ENCODE measurements at places on chromosomes 7 and 10.

- no peak for DNase-seq
Measured at GRCh38 chr10:102781090-102781920, 37.6 kb downstream of the WBP1L start.

- DNase-seq, result no peak
Measured at GRCh38 chr10:61000769-61001730, 57.1 kb upstream of the RHOBTB1 start.

DNA sequence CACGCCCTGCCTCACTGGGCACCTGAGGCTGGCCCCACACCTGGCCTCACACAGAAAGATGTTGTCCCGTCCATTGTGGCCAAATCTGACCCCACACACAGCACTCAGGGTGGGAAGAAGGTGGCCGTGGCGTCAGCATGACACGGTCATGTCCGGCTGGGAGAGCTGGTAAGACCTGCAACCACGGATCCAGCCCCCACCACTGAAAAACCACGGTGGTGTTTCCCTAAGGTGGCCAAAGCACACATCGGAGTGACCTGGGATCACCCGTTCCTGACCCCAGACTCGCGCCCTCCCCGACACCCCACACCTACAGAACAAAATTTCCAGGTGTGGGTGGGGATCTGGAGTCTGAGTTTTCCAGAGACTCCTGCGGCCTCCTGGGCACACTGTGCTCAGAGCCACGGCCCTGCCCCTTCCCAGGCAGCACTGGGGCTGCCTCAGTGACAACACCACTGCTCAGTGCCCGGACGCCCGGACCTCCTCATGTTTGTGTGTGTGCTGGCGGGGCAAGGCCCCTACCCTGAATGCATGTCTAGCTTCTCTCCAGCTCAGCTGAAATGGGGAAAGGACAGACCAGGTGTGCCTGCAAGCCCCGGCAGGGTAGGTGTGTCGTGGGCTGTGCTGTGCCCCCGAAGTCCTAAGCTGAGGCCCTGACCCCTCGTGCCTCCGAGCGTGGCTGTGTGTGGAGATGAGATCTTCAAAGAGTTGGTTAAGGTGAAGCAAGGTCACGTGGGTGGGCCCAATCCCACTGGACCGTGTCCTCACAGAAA, 36.1 kb downstream of the STK32C start:
- DNase-seq, result no peak

DNA sequence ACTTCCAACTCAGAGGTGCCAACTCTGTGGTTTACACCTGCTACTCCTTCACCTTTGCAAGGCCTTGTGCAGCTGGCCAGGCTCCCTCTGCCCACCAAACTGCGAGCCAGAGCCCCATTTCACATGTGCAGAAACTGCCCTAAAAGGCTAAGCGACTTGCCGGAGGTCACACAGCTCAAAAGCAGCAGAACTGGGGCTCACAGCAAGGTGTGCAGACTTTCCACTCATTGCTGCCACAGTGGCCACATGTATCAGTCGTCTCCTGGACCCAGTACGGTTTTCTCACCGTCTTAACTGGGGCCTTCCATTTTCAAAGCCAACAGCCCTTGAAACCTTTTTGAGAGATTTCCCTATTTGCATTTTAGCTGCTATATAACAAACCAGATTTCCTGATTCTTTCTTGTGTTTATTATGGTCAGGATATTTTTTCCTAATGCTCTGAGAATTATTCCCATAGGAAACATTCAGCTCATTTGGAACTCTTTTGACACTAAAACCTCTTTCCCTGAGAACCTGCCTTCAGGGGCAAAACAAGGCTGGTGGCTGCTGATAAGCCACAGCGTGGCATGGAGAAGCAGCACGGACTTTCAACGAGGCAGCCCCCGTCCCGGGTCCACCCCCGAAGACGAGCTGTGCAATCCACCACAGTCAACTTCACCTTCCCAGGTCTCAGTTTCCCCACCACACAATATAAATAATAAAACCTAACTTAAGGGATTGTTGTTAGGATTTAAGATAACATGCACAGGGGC, 29.9 kb downstream of the SORBS1 start:
- no peak for DNase-seq

DNA sequence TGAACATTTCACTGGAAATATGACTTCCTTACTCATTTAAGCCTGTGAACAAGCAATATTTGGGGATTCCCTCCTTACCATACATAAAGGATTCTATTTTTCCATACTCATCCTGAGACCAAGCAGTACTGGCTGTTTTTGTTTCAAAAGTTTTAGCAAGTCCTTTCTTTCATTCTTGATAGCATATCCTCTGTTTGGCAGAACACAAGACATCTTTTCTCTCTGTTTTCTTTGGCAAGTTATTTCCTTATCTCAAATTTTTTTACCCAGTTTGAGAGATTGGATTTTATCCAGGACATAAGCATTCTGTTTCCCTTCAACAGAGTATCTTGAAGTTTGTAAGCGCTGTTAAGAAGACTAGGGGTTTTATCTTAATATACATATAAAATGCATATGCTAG, 3.0 kb upstream of the WASL start:
- DNase-seq, result no peak

- no peak for DNase-seq
Measured at GRCh38 chr10:34996843-34997242, 93.3 kb downstream of the CUL2 start.

DNA sequence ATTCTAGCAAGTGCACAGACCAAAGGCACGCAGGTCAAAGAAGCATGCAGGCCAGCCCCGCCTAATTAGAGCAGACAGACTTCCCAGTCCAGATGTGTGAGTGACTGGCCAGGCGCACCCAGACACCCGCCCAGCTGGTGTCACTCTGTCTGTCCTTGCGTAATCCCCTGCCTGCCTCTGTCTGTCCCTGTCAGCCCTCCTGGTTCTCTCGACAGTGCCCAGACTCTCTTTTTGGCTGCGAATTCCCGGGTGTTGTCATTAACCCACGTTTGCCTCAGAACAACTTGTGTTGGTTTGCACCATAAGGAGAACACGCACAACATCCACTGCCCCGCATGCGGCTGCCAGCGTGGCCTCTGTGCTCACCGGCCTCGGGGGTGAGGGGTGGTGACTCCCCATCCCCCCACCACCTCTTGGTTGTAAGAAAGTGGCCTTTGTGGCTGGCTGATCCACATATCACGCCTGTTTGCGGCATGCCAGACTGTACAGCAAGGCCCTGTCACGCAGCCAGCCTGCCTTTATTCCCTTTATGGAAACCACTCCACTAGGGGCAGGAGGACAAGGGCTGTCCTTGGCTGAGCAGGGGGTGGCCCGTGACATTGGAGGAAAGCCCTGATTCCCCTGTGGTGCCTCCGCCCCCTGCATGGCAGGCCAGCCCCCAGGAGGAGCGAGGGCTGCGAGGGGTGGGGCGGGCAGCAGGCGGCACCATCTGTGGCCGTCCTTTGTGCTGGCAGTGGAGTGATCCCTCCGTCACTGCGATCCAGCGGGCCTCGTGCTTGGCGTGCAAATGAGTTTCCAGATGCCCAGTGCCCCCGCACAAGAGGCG, 72.8 kb upstream of the PPIF start:
- DNase-seq, result no peak

DNA sequence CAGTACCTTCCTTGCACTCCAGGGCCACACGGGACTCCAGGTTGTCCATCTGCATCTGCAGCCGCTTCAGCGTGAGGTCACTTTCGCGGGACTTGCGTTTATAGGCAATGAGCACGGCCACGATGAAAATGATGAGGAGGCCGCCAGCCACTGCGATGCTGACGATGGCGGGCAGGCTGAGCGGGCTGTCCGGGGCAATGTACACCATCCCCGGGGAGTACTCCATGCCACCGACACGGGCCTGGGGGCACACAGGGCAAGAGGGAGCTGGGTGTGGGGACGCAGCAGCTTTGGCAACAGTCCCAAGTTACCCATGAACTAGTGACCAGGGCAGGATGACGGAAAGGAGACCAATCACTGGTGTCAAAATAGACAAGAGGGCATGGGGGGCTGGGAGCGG, 396.6 kb downstream of the PLXNA4 start:
- no peak for DNase-seq

GRCh38 chr7:19572566-19572965, 136.3 kb downstream of the POLR1F start:
- no peak for DNase-seq

DNA sequence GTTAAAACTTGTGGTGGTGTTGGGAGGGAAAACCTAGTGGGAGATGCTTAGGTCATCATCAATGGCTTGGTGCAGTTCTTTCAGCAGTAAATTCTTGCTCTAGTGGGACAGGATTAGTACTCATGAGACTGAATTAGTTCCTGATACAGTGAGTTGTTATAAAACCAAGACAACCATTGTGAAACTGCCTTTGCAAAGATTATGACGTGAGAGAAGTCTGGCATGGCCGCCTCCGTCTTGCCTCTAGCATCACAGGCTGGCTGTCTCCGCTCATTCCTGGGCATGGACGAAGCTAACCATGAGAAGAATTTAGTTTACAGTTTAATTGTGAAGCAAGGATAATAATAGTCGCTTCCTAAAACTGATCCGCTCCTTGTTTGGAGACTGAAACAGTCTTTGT, 186.4 kb downstream of the KIF20B start:
- DNase-seq, result no peak

DNA sequence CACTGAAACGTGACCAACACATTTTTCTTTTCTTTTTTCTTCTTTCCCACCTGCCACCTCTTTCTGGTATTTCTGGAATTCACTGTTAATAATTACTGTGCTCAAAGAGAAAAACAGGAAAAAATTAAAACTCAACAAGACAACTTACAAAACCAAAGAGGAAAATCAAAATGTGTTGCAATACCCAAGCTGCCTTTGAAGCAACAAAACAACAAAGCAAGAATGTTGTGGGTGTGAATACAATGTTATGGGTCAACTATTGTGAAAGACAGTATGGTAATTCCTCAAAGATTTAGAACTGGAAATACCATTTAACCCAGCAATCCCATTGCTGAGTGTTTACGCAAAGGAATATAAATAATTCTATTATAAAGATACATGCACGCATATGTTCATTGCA, 415.1 kb downstream of the GFRA1 start:
- DNase-seq, result no peak

DNA sequence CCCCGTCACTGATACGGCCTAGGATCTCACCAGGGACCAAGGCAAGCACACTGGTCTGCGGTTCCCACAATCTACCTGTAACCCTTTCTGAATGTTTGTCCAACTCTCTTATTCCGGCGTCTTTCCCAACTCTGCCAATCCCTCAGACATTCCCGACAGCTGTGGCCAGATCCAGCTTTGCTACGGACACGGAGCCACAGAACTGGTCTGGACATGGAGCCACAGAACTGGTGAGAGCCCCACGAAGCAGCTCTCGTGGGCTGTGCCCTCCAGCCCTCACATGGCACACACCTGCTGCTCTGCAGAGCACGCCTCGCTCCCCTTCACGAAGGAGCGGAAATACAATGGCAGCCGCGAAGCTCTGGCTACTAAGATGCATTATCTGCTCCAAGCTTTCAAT, 376.8 kb downstream of the DNAJB6 start:
- DNase-seq, result no peak

- DNase-seq, result no peak
Measured at GRCh38 chr10:89684604-89685003, 16.8 kb upstream of the KIF20B start.

DNA sequence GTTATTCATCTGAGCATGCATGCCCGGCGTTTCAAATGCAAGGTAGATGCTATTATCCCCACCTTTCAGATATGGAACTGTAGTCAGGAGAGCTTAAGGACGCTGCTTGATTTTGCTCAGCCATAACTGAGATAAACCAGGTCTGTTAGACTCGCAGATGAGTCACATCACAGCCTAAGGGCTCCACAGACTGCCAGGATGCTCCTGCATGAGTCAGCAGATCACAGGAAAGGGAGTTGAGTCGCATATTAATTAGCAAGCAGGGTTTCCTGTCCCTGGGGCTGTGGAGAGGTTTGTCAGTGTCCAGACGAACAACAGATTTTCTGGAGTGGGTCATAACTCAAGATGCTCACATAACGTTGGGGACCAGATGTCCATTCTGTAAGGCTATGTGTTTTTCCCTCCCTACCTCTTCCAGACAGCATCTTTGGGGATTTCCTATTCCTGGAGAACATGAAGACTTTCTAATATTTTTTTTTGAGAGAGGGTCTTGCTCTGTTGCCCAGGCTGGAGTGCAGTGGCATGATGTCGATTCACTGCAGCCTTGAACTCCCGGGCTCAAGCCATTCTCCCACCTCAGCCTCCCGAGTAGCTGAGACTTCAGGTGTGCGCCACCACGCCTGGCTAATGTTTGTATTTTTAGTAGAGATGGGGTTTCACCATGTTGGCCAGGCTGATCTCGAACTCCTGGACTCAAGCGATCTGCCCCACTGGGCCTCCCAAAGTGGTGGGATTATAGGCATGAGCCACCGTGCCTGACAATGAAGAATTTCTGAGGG, 36.7 kb downstream of the PFKFB3 start:
- DNase-seq, result peak; percentile 38

DNA sequence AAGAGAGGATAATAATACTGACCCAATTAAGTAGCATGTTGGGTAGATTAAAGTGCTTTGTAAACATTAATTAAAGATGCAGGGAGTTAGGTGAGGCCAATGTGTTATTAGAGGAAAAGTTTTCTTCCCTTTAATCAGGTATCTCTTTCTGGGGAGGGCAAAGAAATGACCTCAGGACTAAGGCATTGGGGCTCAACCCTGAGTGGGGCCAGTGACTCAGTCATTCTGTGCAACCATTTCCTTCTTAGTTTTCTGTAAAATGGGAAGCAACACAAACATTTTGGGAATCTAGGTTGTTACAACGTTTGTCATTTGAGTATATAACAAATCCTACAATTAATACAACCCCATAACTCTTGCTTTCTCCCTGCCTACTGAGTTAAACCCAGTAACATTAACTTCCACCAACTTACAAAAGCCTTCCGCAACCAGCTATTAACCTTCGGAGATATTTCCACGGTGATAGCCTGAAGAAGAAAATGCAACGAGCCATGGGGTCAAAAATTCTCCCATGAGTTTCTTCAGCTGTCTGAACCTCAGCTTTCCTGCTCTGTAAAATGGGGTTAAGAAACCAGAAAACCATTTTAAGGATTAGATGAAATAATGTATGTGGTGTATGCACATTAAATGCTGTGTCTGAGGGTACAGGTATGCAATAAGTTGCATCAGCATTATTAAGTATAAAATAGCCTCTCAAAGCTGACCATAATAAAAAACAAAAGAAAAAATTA, 965 bp upstream of the PROSER2 start:
- DNase-seq, result no peak

DNA sequence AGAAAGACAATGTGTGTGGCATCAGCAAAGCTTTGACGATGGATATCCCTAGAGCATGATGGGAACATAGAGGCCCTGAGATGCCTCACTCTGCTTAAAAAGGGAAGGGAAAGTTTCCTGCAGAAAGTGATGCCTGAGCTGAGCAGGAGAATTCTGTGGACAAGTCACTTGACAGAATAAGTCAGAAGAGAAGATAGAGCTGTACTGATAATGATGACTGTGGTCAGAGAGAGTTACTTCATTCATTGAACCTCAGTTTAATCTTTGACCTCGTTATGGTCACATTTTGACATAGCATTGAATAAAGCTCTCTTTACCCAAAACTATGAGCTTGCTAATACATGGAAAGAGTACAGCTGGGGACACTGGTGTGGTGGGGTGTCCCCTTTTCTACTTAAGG, 7.6 kb downstream of the CUBN start:
- DNase-seq, result no peak

GRCh38 chr7:105974471-105974870, 11.4 kb downstream of the CDHR3 start:
- no peak for DNase-seq

GRCh38 chr7:104938741-104939390, 75.1 kb upstream of the KMT2E start:
- DNase-seq, result no peak

GRCh38 chr7:75532639-75533038, 40.5 kb downstream of the SPDYE5 start:
- DNase-seq, result no peak

- DNase-seq, result no peak
Measured at GRCh38 chr10:97701438-97702069, 12.0 kb upstream of the MARVELD1 start.

- no peak for DNase-seq
Measured at GRCh38 chr10:28434063-28434462, 98.9 kb upstream of the WAC start.

Measured in stimulated activated CD8-positive, alpha-beta memory T cell treated with anti-CD3 and anti-CD28 coated beads, Interleukin-4, amount 100 ng/mL, for 1 hour (primary cell).